Metanephros (tissue), 2 donors: ENCODE measurements at places on chromosomes 6 and 20. TPM values are rescaled to one million over a fixed set of nuclear protein-coding genes. Genes with fewer than 3 reads are reported as not detected.

The FERMT1 gene
- 5.4 TPM for total RNA-seq

The GMNN gene
- 31.7 TPM for total RNA-seq

The NT5DC1 gene
- 22.0 TPM for total RNA-seq

The TDRD6 gene
- total RNA-seq, result 0.82 TPM

The OTOR gene
- total RNA-seq, result not detected

The FABP7 gene
- total RNA-seq, result not detected

The HTR1E gene
- total RNA-seq, result 0.93 TPM

The ADGB gene
- 0.12 TPM for total RNA-seq

The HAO1 gene
- not detected for total RNA-seq

The RAET1E gene
- not detected for total RNA-seq

The HLA-DPA1 gene
- total RNA-seq, result 36.2 TPM

The LTB gene
- total RNA-seq, result 3.1 TPM

The PSMF1 gene
- total RNA-seq, result 49.5 TPM

The ZNF311 gene
- total RNA-seq, result 2.6 TPM

The SLC17A3 gene
- total RNA-seq, result 0.12 TPM

The PNPLA1 gene
- total RNA-seq, result 1.1 TPM

The CDH26 gene
- 6.4 TPM for total RNA-seq

The MSH5 gene
- total RNA-seq, result 18.9 TPM

The MAPK13 gene
- 14.3 TPM for total RNA-seq
